Glutamatergic neuron (in vitro differentiated cells): ENCODE measurements at places on chromosomes 6 and 20.
A peak's percentile ranks its signal among the peaks of the same experiment; 100 is the strongest.

DNA sequence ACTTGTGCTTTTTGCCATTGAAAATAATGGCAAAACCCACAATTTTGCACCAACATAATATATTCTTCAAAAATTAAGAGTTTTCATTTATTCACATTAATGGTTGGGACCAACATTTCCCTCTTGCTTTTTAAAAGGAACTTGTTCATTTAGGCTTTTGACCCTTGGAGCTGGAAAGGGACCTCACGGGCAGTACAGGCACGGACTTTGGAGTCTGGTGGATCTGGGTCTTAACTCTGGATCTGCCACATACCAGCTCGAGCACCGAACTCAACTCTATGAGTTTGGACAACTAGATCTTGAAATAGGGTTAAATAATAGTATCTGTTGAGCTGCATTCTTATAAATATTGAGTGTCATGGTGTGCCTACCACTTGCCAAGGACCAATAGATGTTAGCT lies 37.2 kb downstream of the AFDN start:
- H3K4me3 ChIP-seq = no peak overlapping the region
- H3K27ac ChIP-seq = no peak overlapping the region
- DNase-seq = no peak
- peaks cover 35% of the 10 kb centered on the region for H3K4me1 ChIP-seq
- H3K36me3 ChIP-seq = no peaks in the 10 kb centered on the region
- peaks cover 6% of the 10 kb centered on the region for H3K27me3 ChIP-seq

GRCh38 chr20:22182148-22182547 lies 402.2 kb downstream of the FOXA2 start:
- DNase-seq = no peak
- H3K4me3 ChIP-seq = no peak overlapping the region
- H3K4me1 ChIP-seq = no peaks in the 10 kb centered on the region
- H3K27me3 ChIP-seq = no peaks in the 10 kb centered on the region
- no peak overlapping the region for H3K27ac ChIP-seq

DNA sequence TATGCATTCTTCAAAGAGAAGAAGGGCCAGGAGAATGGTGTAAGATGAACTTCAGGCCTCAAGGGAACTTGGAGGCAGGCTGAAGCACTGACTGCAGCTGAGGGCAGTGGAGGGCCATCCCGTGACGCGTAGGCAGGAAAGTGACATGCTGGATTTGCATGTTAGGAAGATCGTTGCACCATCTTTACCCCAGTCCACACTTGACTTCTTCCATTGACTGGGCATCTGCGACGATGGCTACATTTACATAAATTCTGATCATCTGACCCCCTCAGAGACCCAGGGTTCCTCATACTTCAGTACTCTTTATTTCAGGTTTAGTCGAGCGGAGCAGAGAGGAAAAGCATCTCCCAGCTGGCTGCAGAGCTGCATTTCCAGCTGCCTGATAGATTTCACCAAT lies 180.2 kb downstream of the PTPRT start:
- no peak overlapping the region for H3K27ac ChIP-seq
- H3K36me3 ChIP-seq = no peaks in the 10 kb centered on the region
- no peaks in the 10 kb centered on the region for H3K27me3 ChIP-seq
- no peak overlapping the region for H3K4me3 ChIP-seq
- H3K4me1 ChIP-seq = no peaks in the 10 kb centered on the region

DNA sequence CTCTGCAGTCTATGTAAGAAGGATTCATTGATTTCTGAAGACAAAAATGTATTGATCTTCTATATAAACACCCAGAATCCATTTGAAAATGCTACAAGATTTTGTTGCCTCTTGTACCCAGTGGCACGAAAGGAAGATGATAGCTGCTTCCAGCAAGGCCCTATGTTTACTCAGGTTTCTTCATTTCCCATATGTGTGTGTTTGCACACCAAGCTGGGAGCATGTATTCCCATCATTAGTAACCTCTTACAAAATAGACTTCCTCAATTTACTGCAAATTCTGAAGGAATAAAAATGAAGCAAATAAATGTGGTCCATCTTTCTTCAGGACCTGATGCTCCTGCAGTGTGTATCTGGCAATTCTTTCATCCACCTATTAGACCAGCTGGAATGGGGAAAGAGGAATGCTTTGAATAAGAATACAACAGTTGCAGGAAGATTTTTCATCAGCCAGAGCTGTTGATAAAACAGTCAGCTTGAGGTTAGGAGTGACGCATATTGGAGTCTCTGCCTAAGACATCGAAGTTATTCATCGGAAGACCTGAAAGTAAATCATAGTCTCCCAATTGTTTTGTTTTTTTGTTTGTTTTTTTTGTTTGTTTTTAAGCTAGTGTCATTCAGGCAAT lies 132.3 kb downstream of the PDE7B start:
- H3K27ac ChIP-seq = no peak overlapping the region
- H3K27me3 ChIP-seq = no peaks in the 10 kb centered on the region
- H3K4me1 ChIP-seq = peaks cover 20% of the 10 kb centered on the region
- H3K4me3 ChIP-seq = no peak overlapping the region
- no peaks in the 10 kb centered on the region for H3K36me3 ChIP-seq

DNA sequence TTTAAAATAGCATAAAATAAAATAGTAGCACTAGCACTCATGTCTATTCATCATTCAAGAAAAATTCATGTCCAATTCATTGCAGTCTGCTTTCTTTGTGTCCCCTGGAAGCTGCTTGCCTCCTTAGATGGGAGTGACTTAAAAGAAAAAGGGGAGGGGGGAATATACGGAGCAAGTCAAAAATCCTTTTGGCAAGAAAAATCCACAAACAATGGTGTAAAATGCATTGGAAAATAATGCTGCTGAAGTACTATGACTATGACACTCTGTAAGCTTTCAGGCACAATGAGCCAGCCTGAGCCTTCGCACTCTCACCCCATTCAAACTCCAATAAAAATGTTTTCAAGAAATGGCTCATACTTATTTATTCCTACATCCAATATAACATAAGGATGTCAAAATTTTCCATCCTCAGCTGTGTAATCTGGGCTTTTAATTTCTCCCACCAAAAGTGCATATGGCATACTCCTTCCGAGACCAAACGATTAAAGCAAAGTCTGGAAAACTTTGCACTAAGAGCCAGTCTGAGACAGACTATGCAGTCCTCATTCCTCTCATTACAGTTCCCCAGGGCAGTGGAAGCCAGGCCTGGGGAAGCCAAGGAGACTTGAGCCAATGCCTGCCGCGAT lies 790 bp downstream of the NEDD9 start:
- peak overlapping the region; percentile 0 for H3K27ac ChIP-seq
- H3K27me3 ChIP-seq = no peaks in the 10 kb centered on the region
- H3K4me1 ChIP-seq = peaks cover 6% of the 10 kb centered on the region
- no peaks in the 10 kb centered on the region for H3K36me3 ChIP-seq
- peak overlapping the region; percentile 86 for H3K4me3 ChIP-seq

- peak overlapping the region; percentile 75 for H3K4me3 ChIP-seq
- H3K27me3 ChIP-seq = peaks cover 12% of the 10 kb centered on the region
- DNase-seq = no peak
- H3K36me3 ChIP-seq = no peaks in the 10 kb centered on the region
- peak overlapping the region; percentile 68 for H3K27ac ChIP-seq
Observed at GRCh38 chr6:90297115-90297866, 648 bp upstream of the BACH2 start.

GRCh38 chr6:128282961-128283360 lies 237.4 kb downstream of the PTPRK start:
- H3K27ac ChIP-seq = no peak overlapping the region
- no peaks in the 10 kb centered on the region for H3K36me3 ChIP-seq
- no peaks in the 10 kb centered on the region for H3K27me3 ChIP-seq
- H3K4me3 ChIP-seq = no peak overlapping the region

DNA sequence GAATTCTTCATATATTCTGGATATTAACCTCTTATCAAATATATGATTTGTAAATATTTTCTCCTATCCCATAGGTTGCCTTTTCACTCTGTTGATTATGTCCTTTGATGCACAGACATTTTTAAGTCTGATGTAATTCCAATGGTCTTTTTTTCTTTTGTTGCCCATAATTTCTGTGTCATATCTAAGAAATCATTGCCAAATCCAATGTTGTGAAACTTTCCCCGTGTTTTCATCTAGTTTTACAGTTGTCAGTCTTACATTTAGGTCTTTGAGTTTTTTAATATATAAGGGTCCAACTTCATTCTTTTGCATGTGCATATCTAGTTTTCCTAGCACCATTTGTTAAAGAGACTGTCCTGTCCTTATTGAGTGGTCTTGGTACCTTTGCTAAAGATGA lies 111.5 kb downstream of the SESN1 start:
- H3K27ac ChIP-seq = no peak overlapping the region
- H3K27me3 ChIP-seq = peaks cover 2% of the 10 kb centered on the region
- H3K4me1 ChIP-seq = no peaks in the 10 kb centered on the region
- DNase-seq = no peak
- no peak overlapping the region for H3K4me3 ChIP-seq
- H3K36me3 ChIP-seq = peaks cover 26% of the 10 kb centered on the region

DNA sequence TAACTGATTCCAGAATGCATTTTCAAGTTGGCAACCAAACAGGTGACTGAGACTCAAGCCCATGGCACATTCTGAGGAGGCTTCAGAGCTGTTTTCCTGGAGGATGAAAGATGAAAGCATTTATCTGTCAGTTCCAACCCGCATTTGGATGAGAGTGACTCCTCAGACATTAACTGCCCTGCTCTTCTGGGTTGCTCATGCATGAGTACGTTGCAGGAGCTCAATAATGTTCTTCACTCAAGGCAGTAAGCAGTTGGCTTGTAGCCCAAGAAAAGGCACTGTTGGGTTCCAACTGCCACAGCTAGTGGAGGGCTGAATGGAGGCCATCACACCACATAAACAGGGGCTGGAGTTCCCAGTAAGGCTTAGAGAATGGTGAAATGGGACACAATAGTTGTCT lies 155.3 kb downstream of the FUT9 start:
- H3K27ac ChIP-seq = no peak overlapping the region
- no peak for DNase-seq
- H3K36me3 ChIP-seq = no peaks in the 10 kb centered on the region

DNA sequence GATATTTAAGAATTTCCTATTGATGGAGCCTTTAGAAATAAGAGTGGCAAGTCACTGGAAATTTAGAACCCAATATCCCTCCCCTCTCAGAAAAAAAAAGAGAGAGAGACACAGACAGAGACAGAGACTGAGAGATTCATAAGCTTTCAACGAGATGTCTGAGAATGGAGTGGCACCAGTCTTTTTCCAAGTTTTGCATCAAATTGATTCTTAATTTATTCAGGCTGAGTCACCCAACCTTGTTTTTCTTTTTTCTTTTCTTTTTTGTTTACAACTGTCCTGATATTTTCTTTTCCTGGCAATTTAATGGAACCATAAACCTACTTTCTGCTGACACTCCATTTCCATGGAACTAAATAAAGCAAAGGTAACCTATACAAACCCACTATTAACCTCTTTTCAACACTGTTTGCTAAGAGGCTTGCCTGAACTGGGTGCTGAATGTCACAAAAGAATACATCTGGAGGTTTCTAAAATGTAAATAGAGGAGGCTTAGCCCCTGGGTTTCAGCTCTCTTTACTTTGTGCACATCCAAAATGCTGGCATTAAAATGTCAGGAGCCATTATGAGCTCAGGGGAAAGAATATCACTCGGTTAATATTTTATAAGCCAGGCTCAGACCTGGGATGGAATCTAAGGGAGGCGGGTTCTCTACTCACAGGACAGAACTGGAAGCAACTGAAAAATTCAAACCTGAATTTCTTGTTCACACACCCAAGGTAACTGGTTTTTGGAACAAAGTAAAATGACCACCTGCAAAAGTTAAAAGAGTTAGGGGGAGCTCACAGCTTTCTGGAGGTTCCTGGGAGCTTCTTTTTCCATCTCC lies 100.8 kb downstream of the BFSP1 start:
- no peak overlapping the region for H3K27ac ChIP-seq
- H3K4me1 ChIP-seq = peaks cover 8% of the 10 kb centered on the region
- DNase-seq = no peak
- no peaks in the 10 kb centered on the region for H3K27me3 ChIP-seq
- H3K4me3 ChIP-seq = no peak overlapping the region

GRCh38 chr20:10922506-10922905 lies 248.7 kb upstream of the JAG1 start:
- H3K27ac ChIP-seq = no peak overlapping the region
- H3K36me3 ChIP-seq = peaks cover 1% of the 10 kb centered on the region
- no peak overlapping the region for H3K4me3 ChIP-seq
- DNase-seq = no peak
- peaks cover 5% of the 10 kb centered on the region for H3K27me3 ChIP-seq

DNA sequence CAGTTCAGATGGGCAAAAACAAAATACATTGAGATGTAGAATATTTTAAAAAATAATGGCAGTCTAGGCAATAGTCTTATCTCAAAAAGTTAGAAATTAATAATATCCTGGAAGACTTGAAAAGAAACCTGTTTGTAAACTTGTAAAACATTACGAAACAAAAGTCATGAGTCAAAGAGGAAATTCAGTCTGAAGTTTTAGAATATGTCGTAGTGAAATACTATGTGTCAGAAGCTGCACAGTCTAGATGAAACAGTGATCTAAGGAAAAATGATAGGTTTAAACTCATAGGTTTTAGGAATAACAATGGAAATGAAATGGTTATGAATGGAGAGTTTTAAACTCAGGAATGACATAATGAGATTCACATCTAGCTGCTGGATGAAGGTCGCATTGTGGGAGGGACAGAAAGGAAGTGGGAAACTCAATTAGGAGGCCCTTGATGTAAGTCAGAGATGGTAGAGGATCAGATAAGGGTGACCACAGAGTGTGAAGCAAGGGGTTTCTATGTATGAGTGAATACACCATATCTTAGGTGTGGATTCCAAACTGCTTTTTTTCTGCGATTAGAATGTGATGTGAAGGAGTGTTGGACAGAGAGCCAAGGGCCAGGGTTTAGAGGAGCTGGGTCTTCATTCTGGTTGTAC lies 2.8 kb downstream of the SNRPB2 start:
- DNase-seq = no peak
- no peak overlapping the region for H3K27ac ChIP-seq
- H3K4me1 ChIP-seq = peaks cover 7% of the 10 kb centered on the region
- H3K27me3 ChIP-seq = peaks cover 4% of the 10 kb centered on the region
- peaks cover 5% of the 10 kb centered on the region for H3K36me3 ChIP-seq

DNA sequence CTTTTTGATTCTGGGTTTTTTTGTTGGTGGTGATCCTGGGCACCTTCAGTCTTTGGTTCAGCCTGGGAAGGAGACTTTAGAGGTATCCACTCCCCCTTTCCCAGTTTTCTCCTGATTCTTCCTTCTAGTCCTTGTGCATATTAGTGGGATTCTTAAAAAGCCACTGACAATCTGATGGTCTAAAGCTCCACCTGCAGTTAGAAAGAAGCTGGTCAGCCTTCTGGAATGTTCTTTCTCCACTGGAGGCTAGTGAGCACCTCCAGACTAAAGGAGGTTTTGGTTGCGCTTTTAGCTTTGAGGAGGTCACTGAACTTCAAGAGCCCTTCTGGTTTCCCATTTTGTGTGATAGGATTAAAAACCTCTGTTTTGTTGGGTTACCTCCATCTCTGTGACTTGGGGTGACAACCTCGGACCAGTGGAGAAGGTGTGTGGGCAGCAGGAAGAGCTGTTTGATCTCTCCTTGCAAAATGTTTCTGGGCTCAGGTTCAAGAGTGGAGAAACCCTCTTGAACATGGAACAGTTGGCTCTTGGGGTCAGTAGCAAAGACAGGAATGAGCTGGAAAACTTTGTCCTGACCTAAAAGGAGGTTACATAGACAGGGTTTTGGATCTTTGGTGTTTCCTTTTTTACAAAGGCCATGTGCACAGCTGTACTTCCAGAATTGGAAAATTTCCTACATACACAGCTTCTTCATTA lies 29.0 kb downstream of the JARID2 start:
- peaks cover 25% of the 10 kb centered on the region for H3K4me1 ChIP-seq
- no peak overlapping the region for H3K27ac ChIP-seq
- no peak overlapping the region for H3K4me3 ChIP-seq
- no peaks in the 10 kb centered on the region for H3K36me3 ChIP-seq
